ENCODE measurements at places on chromosomes 3 and 15. TPM values are rescaled to one million over a fixed set of nuclear protein-coding genes. Genes with fewer than 3 reads are reported as not detected.

Gene RETNLB
- total RNA-seq, result not detected

GRCh38 chr3:13703071-13703470 lies 154.1 kb downstream of the FBLN2 start:
- DNase-seq, result no peak

DNA sequence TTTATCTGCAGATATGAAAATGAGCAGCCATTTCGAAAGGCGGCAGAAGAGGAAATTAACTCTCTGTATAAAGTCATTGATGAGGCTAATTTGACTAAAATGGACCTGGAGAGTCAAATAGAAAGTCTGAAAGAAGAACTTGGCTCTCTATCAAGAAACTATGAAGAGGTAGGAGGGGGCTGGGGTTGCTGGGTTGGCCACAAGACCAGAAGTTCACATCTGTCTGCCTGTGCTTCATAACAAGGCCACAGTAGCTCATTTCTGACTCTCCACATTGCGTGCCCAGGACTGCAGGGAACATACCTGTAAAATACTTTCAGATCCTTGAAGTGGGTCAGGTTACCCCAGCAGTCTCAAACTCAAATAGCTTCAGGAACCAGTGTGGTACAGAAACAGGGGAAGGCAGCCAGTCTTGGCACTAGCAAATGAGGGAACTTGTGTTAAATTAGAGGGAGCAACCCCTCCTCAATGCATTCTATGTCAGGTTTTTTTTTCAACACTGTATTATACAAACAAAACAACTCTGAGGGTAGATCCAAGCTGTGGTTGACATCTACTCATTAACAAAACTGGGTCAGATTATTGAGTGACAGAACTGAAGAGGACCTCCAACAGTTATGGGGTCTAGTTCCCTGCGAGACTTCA lies 48.7 kb downstream of the BFSP2 start:
- DNase-seq, result no peak

GRCh38 chr3:123534264-123534663 lies 50.6 kb downstream of the HACD2 start:
- no peak for DNase-seq

GRCh38 chr3:168070919-168071318 lies 24.8 kb downstream of the GOLIM4 start:
- no peak for DNase-seq

GRCh38 chr3:37145611-37146010 lies 28.8 kb downstream of the LRRFIP2 start:
- no peak for DNase-seq

GRCh38 chr3:45034612-45035252 lies 8.6 kb downstream of the CLEC3B start:
- no peak for DNase-seq

Gene ITGB5
- 115 TPM for total RNA-seq

Gene ZBTB47
- 11.7 TPM for total RNA-seq

DNA sequence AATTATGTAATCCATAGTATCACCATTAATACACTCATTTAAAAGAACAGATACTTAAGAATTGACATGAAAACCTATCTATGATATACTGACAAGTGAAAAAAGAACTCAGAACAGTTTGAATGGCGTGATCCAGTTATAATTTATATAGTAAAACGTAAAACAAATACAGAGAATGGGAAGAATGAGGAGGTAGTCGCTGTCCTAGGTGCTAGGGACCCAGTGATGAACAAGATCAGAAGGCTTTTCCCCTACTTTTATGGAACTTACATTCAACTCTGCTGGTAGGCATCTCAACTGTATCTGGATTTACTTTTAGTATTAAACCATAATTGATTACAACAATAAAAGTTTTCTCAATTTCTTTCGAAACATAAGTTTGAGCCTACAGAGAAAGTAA lies 31.8 kb downstream of the GSK3B start:
- no peak for DNase-seq

DNA sequence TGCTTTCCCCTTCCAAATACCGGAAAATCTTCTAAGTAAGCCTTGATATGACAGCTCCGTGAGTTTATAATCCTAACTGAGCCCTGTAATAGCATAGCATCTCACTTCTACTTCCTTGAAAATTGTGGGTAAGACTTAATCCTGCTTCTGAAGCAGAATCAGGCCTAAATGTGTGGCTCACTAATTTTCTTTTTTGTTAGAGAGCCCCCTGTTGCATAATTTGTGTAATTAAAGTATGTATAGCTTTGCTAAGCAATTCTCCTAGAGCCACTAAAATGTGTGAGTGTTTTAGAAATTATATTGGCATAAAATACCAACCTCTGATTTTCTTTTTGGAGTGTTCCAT lies 304.4 kb downstream of the FGF12 start:
- no peak for DNase-seq

GRCh38 chr15:71815301-71815700 lies 4.9 kb downstream of the NR2E3 start:
- DNase-seq, result no peak

- DNase-seq, result no peak
Observed at GRCh38 chr3:154151969-154152368, 30.8 kb downstream of the ARHGEF26 start.

GRCh38 chr15:55743729-55744655 lies 1.0 kb upstream of the PRTG start:
- no peak for DNase-seq

Gene AGBL1
- not detected for total RNA-seq

Gene CCK
- total RNA-seq, result not detected

GRCh38 chr3:47847260-47847659 lies 44.3 kb downstream of the DHX30 start:
- DNase-seq, result no peak

- no peak for DNase-seq
Observed at GRCh38 chr15:71489570-71489969, 320.8 kb upstream of the NR2E3 start.

Gene EIF5A2
- total RNA-seq, result 15.4 TPM

DNA sequence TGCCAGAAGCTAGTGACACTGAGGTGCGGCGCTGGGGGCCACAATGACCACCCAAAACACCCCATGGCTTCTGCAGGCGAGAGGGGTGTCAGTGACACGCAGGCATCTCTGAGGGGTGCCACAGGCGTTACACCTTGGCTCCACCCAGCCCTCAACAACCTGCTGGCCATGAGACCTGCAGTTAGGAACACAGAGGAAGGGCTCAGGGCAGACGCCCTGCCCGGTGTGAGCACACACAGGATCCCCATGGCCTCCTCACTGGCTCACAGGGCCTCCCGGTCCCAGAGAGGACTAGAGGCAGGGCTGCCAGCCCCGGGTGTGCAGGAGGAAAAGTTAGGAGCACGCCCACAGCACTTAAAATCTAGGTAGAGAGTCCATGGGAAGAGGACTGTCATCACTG lies 35.1 kb downstream of the CYFIP1 start:
- no peak for DNase-seq

DNA sequence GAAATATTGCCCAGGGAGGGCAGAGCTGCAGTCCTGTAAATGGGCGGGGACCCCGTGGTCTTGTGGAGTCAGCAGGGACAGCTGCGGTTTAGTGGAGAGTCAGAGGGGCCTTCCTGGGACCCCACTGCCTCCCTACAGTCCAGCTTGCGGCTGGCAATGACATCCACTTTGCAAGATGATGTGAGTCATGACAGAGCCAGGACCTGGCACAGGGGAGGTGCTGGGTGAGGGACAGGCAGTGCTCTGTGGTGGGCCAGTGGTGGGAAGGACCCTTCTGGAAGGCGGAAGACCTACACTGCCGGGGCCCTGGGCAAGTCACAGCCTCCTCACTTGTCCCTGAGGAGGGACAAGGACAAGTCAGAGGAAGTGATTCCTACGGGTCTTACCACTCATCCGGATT lies 17.8 kb downstream of the APBA2 start:
- DNase-seq, result no peak

Gene DZIP1L
- 14.9 TPM for total RNA-seq

GRCh38 chr3:194061421-194062030 lies 74.4 kb upstream of the HES1 start:
- no peak for DNase-seq

Gene TCAIM
- 15.2 TPM for total RNA-seq

Gene CIP2A
- 50.2 TPM for total RNA-seq

- no peak for DNase-seq
Observed at GRCh38 chr15:36826948-36827347, 247.5 kb downstream of the CDIN1 start.

Data from MG63 (cell line).